Mesothelial cell of epicardium (in vitro differentiated cells): ENCODE measurements at places on chromosomes 3 and 15. TPM values are rescaled to one million over a fixed set of nuclear protein-coding genes. Genes with fewer than 3 reads are reported as not detected.
A peak's percentile ranks its signal among the peaks of the same experiment; 100 is the strongest.

IGSF11 gene
- total RNA-seq = 1.2 to 2.0 TPM (median 1.8 TPM) in 3 replicates

PAQR5 gene
- total RNA-seq = 0.59 to 1.2 TPM (median 0.89 TPM) in 3 replicates

ZBTB20 gene
- 27.1 to 30.7 TPM (median 30.4 TPM) in 3 replicates for total RNA-seq

GRCh38 chr3:126279853-126280252 is 77.4 kb downstream of the KLF15 start:
- no peak overlapping the region for H3K27ac ChIP-seq
- no peak overlapping the region for H3K4me3 ChIP-seq
- DNase-seq = no peak

- peak overlapping the region; percentile 48 for H3K27ac ChIP-seq
- H3K4me3 ChIP-seq = no peak overlapping the region
- H3K4me1 ChIP-seq = peaks cover 11% of the 10 kb centered on the region
- no peak for DNase-seq
- H3K36me3 ChIP-seq = peaks cover 40% of the 10 kb centered on the region
These were observed 12.1 kb downstream of the MRPS22 start for GRCh38 chr3:139355891-139356290.

- peaks cover 12% of the 10 kb centered on the region for H3K36me3 ChIP-seq
- DNase-seq = no peak
- H3K27me3 ChIP-seq = no peaks in the 10 kb centered on the region
- H3K4me1 ChIP-seq = no peaks in the 10 kb centered on the region
- no peak overlapping the region for H3K27ac ChIP-seq
These were observed 52.6 kb downstream of the TBC1D2B start for GRCh38 chr15:78024883-78025282.

GRCh38 chr15:37377428-37377827 is 277.1 kb upstream of the MEIS2 start:
- H3K27me3 ChIP-seq = peaks cover 19% of the 10 kb centered on the region
- H3K4me1 ChIP-seq = peaks cover under 1% of the 10 kb centered on the region
- H3K27ac ChIP-seq = no peak overlapping the region
- no peak overlapping the region for H3K4me3 ChIP-seq
- H3K36me3 ChIP-seq = peaks cover 3% of the 10 kb centered on the region
- no peak for DNase-seq

DNA sequence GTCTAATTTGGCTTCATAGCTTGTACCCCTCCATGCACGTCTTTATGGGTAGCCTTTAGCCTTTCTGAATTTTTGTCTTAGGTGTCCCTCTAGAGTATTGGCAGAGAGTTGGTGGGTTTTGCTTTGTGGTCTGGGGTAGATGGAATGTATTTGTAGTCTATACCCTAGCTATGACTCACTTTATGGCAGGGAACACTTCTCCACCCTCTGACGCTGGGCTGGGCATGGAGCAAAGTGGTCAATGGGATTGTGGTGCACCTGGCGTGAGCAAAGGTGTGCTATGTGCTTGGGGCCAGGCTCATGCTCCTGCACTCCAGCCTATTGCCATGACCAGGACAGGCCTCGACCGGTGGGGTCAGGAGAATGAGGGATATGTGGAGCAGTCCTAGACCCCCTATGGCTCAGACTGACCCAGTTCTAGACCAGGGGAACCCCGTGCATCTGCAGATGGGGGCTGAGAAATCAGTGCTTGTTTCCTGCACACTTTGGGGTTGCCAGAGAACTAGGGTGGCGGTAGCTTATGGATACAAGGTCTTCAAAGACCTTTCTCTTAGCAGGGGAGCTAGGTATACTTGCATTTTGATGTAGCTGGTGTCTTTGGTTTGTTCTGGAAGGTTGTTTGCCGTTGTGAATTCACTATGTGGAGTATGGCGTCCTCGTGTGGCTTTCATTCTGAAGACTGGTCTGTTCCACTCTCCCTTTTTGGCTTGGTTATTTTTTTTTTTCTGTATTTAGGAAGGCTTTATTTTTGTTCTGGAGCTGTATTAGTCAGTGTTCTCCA is 49.4 kb upstream of the RPL32 start:
- H3K27ac ChIP-seq = no peak overlapping the region
- H3K4me3 ChIP-seq = no peak overlapping the region
- H3K36me3 ChIP-seq = no peaks in the 10 kb centered on the region
